H54 (cell line): ENCODE measurements at places on chromosomes 3 and 15.

DNA sequence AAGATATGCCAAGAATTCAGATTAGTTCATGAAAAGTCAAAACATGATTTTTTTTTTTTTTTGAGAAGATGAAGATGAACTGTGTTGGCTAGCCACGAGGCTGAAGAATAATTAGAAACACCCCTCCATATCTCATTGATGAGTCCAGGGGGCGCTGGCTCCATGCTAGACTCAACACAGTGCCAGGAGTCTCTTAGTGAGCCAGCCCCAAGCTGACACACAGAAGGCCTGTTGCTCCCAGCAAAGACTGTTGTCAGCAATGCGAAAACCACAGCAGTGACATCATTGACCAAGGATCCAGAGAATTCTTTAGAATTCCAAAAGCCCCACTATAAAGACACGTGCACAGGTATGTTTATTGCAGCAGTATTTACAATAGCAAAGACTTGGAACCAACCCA is 185.2 kb downstream of the ANXA2 start:
- DNase-seq: peak; percentile 5

GRCh38 chr3:127716384-127716783 is 43.6 kb downstream of the ABTB1 start:
- DNase-seq: no peak

DNA sequence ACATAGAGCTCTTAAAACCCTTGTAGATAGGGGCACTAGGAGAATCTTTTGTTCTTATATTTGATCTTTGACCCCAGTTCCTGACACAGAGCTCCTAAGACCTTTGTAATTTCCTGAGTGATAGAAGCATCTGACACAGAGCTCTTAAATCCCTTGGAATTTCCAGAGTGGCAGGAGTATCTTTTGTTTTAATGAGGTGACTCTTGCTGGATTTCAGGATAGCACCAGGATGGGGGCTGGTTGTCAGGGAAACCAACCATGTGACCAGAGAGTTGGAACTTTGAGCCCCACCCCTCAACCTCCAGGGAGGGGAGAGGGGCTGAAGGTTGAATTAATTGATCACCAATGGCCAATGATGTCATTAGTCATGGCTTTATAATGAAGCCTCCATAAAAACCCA is 47.6 kb upstream of the ST8SIA2 start:
- DNase-seq: no peak

- DNase-seq: no peak
These were observed 12.5 kb downstream of the SLC35G2 start for GRCh38 chr3:136831461-136831860.

GRCh38 chr15:83651541-83651940 is 2.4 kb upstream of the ADAMTSL3 start:
- no peak for DNase-seq

- DNase-seq: no peak
These were observed 25.8 kb downstream of the SPSB4 start for GRCh38 chr3:141076797-141077571.

DNA sequence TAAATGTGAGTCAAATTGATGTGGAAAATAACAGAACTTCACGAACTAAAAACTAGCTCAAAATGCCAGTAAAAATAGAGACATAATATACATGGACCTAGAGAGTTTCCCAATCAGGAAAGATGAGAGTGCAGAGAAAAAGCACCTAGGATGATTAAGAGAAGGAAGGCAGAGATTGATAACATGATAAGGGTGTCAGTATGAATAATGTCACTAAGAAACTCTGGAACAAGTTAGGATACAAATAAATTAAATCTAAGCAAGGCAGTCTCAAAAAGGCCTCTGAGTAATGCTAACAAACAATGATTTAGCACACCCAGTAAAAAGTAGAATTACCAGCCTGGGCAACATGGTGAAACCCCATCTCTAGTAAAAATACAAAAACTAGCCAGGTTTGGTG is 304.7 kb upstream of the DPPA4 start:
- DNase-seq: no peak

GRCh38 chr15:62907275-62907674 is 135.3 kb upstream of the TPM1 start:
- no peak for DNase-seq

DNA sequence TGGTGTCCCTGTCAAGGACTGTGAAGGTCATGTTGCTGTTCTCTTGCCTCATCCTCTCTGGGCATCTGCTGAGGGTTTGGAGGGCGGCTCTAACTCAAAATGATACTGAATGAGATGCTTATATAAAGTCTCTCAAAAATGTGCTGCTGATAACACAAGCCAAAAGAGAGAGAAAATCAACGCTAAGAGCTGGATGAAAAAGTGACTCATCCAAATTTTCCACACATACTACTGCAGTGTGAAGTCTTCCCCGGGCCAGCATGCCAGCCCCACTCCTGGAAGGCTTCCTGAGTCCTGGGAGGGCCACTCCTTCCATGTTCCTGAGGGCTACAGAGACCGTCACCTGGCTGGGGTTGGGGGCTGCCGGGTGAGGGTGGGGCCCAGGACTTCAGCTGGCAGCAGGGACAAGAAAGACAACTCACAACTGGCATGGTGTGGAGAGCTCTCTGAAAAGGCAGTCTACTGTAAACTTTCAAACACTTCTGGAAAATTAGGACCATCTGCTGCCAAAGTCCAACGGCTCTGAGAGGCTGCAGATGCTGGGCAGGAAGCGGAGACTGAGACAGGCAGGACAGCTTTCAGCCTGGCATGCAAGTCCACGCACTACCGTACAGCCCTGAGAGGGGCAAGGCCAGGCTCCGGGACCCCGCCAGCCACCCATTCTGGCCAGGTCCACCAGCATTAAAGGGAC is 200.3 kb downstream of the ADAMTS17 start:
- no peak for DNase-seq

DNA sequence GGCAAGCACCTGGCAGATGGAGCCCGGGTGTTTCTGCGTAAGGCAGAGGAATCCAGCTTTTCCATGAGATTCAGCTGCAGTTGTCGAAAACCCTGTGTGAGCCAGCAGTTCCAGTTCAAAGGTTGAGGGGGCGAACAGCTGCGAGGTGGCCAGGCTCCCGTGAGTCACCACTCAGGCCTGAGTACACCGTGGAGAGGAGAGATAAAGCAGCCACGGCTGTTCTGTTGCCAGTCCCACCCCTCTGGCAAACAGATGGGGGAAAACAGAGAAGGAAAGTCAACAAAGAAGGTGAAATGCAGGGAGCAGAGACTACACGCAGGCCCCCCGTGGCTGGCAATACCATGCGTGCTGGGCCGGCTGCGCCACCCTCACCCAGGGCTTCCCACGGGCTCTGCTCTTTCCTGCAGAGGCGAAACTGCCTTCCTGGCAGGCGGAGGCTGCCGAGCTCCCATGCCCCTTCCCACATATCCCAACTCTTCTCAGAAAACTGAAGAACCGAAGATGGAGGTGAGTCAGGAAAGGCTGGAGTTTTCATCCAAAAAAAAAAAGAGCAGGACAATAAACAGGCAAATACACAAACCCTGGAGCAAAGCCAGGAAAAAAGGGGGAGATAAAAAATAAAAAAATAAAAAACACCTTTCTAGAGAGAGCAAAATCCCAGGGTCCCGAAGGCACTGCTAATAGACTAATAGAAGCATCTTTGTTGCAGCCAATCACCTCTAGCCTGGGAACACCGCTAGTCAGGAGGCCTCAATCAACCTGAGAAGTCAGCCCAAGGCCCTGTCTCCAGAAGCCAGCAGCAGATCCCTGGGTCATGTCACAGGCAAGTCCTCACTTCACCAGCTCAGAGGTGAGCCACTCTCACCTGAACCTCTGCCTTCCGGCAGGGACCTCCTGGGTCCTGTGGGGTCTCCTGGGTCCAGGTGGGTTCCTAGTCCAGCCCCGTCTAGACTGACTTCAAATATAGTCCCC is 37.7 kb downstream of the FAM174B start:
- no peak for DNase-seq

DNA sequence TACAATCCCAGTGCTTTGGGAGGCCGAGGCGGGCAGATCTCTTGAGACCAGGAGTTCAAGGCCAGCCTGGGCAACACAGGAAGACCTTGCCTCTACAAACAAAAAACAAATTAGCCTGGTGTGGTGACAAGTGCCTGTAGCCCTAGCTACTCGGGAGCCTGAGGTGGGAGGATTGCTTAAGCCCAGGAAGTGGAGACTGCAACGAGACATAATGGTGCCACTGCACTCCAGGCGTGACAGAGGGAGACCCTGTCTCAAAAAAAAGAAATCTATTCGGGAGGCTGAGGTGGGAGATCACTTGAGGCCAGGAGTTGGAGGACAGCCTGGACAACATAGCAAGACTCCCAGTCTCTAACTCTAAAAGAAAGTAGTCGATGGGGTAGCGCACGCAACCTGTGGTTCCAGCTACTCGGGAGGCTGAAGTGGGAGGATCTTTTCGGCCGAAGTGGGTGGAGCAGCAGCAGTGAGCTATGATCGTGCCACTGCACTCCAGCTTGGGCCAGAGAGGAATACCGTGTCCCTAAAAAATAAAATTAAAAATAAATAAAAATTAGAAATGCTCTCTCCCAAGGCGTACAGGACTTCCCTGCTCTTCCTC is 775 bp downstream of the C3orf33 start:
- no peak for DNase-seq

GRCh38 chr3:31361371-31362273 is 171.1 kb upstream of the STT3B start:
- DNase-seq: no peak

DNA sequence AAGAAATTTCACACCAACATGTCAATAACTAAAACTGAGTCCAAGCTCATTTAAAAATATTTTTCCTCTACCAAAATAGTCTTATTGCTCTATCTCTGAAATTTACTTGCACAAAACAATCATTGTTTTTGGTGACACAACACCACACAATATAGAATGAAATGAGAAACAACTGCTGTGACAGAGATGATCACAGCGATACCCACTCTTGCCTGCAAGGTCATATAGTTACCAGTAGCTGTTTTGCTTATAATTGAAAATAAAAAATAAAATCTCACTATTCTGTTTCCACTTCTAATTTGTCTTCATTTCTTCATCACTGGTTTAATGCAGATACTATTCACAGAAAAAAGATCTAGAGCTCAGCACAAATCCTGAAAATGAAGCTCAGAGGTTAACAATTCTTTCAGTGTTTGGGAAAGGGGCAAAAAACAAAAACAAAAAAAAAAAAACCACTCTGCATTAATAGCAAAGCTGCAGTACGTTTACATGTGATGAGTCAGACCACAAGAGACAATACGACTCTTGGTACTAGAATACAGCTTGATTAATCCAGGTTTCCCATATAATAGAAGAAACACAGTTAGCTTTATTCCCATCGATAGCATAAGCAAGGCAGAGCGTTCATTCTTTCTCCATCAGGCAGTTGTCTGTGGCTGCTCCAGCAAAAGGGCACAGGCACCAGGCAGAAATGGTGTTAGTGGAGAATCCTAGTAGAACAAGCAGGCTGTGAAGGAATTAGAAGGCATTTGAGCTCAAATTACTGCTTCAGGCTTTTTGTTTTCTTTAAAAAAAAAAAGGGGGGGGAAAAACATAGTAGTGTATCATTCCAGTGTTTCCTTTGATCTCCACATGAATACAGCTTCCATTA is 773 bp downstream of the ANKRD28 start:
- no peak for DNase-seq

- DNase-seq: peak; percentile 55
These were observed 330.8 kb downstream of the TIGIT start for GRCh38 chr3:114624571-114625181.

DNA sequence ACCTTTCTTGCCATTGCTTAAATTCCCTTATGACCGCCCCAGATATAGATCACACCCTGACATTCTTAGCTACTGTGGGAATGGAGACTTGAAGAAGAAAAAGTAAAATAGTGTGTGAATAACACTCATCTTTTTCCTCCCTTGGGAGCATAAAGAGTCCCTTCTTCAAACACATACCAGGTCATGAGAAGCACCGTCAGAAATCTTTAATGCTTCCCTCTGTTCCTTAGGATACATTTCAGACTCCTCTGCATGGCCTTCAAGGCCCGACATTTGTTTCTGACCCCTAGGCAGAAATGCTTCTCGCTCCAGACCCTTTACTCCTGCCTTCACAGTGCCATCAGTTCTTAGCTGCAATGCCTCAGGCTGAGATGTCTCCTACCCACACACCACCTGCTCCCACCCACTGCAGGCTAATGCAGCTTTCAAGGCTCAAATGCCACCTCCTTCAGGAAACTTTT is 143.8 kb upstream of the IL12A start:
- no peak for DNase-seq

DNA sequence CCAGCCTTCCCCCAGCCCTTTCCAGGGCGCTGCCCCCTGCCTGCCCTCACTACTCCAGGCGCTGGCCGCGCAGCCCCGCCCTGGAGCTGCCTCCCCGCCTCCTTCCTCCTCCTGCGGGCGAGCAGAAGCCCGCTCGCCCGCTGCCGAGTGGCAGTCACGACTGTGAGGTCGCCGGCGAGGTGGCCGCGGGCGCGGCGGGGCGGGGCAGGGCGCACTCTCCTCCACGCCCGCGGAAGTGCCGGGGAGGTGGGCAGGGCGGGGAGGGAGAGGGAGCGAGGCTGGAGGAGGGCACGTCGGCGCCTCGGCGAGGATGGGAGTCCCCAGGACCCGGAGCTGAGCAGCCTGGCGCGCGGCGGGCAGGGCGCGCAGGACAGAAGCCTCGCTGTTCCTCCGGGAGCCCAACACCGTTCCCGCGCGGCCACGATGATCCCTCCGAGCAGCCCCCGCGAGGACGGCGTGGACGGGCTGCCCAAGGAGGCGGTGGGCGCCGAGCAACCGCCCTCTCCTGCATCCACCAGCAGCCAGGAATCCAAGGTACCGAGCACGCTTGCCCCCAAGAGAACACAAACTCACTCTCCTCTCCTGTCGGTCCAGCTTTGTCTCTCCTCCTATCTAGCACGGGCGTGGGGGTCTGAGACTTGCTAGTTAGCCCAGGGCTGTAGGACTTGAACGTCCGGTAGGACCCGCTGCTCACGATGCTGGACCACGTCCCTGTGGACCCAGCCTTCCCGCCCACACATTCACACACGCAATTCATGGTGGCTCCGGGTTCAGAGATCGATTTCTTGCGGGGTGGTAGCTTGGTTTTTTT is at the start of gene STAC:
STAC (plus strand) TSS at position 284 of the 811 bp plus-strand sequence; CDS start at position 424, 140 bp downstream.
- peak; percentile 62 for DNase-seq

GRCh38 chr3:186192823-186193222 is 83.9 kb upstream of the ETV5 start:
- DNase-seq: no peak

DNA sequence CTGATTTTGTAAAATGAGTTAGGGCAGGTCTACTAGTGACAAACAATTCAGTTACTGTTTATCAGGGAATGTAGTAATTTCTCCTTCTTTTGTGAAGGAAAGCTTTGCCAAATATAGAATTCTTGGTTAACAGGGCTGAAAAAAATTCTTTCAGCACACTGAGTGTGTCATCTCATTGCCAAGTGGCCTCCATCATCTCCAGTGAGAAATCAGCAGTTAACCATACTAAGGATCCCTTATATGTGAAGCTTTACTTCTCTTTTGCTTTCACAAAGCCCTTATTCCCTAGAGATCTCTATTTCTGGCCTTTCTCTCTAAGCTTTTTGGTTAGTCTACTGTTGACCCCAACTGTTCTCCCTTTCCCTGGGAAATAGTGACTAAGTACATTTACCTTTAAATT is 269.1 kb downstream of the SCAPER start:
- DNase-seq: no peak

- DNase-seq: no peak
These were observed 23.7 kb downstream of the ABHD2 start for GRCh38 chr15:89111961-89112340.
